ENCODE measurements at places on chromosomes 2 and 18.

DNA sequence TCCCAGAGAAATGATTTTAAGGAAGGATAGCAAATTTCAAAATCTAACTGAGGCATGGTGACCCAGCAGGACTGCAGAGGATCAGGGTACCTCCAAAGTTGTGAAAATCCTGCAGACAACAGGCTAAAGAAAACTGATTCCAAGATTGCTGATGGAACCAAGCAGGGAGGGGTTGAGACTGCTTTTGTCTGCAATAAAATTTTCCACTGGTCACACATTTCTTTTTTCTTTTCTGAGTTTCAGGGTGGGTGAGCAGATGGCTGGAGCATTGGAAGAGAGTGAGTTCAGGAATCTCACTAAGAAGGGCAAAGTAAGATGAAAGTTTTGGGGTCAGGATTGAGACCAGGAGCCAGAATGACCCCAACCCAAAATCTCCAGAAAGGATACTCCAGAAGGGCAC is 321.0 kb downstream of the TNS1 start:
- DNase-seq: no peak

- no peak for DNase-seq
These were observed 22.8 kb downstream of the ICA1L start for GRCh38 chr2:202848813-202849212.

DNA sequence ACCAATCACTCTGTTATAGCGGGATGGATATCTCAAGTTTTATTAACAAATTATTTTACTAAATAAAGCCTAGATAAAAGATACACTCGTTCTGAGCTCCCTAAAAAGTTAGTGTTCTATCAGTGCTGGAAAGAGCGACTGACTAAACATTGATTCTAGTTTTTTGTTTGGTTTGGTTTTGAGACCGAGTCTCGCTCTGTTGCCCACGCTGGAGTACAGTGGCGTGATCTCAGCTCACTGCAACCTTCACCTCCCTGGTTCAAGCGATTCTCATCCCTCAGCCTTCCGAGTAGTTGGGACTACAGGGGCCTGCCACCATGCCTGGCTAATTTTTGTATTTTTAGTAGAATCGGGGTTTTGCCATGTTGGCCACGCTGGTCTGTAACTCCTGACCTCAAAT is 73.8 kb upstream of the CDCA7 start:
- DNase-seq: no peak

DNA sequence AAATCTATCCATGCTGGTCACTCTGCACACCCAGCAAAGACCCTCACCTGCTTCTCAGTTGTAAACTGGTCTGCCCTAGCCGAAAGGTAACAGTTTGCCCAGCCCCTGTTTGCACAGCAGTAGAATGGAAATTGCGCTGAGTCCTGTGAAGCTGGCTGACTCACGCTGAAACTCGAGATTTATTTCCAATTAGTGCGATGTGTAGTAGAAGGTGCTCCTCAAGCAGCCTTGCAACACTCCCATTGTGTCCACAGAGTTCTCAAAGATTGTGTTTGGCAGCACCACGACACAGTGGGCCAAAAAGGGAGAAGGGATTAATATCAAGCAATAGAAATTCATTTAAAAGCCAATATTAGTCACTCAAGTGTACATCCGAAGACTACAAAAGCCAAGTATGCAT is 21.7 kb upstream of the APCDD1 start:
- DNase-seq: no peak

- DNase-seq: no peak
These were observed 381.8 kb upstream of the NRXN1 start for GRCh38 chr2:51413726-51414125.

DNA sequence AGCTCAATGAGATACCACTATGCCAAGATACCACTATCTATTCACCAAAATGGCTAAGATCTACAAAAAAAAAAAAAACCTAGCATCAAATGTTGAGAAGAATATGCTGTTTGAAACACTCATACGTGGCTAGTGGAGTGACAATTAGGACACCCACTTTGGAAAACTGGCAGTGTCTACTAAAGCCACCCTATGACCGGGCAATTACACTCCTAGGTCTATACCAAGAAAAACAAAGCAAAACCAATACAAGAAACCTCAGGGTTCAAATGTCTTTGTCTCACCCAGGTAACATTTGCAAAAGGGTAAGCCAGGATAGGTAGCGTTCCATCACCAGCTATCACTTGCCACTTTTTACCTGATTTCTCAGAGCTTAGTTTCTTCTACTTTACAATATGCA is 123.6 kb upstream of the CAB39 start:
- DNase-seq: no peak

GRCh38 chr2:166651991-166652390 is 157.9 kb upstream of the SCN7A start:
- DNase-seq: no peak

DNA sequence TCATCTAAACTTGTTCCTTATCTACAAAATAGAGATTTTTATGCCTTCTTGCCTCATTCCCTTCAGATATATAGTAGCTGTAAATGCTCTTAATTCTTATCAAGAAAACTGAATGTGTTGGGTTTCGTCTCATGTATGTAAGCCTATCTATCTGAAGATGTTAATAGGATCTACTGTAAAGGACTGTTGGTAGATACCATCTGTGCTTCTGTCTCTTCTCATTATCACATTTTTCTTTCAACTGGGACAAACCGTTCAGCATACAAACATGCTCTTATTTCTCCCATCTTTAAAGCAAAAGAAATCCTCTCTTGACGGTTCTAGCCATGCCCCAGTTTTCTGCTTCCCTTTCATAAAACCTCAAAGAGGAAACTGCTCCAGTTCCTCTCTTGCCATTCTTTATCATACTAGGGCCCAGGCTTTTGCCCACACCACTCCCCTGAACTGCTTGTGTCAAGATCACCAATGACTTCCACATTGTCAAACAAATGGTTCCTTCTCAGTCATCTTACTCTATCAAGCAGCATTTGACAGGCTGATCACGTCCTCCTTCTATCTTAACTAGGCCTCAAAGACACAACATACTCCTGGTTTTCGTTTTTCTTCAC is 88.7 kb downstream of the ARHGEF33 start:
- no peak for DNase-seq

GRCh38 chr2:18976168-18976961 is 382.1 kb downstream of the OSR1 start:
- DNase-seq: peak; percentile 14

DNA sequence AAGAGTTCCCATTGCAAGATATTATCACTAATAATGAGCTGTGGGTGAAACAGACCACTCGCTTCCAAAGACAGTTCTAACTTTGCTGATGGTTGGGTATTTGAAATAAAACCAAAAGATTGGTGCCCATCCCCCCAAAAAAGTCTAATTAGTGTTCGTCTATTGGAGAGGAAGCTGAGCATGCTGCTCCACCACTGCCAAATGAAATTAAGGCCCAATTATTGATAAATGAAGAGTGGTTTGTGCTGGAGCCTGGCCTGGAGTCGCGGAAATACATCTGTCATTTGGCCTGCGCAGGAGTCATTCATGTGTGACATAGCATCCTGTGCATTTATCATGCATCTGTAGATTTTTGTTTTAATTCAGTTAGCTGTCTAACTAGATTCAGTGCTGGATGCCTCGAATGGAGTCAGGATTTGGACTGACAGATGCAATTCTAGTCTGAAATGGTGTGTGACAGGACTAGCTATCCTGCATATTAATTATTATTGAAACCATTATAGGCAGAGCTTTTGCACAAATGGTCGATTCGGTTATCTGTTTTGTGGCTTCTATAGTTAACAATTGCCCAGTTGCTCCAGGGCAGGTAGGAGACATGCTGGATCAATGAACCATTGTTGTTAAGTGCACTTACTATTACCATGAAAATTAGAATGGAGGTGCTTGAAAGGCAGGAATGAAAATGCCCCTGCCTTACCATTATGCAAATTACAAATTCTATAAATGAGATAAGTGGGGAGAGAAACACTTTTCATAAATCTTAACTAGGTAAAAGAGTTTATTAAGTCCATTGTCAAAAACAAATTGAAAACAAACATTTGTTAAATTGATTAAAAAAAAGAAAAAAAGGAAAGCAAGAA is 450.4 kb upstream of the TCF4 start:
- DNase-seq: peak; percentile 95

- DNase-seq: no peak
These were observed 204.2 kb downstream of the CBLN2 start for GRCh38 chr18:72339976-72340375.

DNA sequence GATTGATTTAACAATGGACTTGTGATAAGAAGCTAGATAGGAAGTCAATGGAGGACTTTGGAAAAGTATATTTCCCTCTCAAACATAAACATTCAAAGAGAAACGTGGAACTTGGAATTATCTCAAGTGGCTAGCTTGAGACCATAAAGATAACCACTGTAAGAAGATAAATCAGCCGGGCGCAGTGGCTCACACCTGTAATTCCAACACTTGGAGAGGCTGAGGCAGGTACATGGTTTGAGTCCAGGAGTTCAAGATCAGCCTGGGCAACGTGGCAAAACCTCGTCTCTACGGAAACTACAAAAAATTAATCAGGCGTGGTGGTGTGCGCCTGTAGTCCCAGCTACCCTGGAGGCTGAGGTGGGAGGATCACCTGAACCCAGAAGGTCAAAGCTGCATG is 405.9 kb upstream of the ACVR2A start:
- DNase-seq: no peak

- DNase-seq: no peak
These were observed 51.8 kb downstream of the EPB41L5 start for GRCh38 chr2:120064664-120065063.

DNA sequence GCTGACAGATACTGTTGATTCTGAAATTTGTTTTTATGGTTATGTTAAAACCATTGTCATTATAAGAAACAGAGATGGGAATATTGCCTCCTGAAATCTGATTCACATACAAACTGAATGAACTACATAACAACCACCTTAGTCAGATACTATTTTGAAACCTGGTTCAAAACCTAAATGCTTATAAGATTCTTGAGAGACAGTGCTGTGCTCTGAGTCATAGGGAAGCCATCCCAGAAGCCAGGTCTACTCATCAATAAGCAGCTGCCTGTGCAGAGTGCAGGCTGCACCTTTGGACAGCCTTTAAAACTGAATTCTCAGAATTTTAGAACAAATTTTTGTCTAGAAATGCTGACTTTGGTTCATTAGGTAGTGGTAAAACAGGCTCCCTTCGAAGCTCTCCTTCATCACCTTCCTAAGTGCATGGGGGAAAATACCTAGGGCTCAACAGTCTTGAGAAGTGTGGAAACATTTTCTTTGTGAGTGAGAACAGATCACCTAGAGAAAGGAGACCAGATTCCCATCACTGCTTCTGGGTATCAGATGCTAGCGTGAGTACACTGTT is at the start of gene SERPINB7:
SERPINB7 (plus strand) TSS at position 253 of the 565 bp plus-strand sequence. CDS start 6,955 bp downstream, outside the sequence.
- DNase-seq: no peak

- DNase-seq: no peak
These were observed 29.3 kb downstream of the SERPINE2 start for GRCh38 chr2:224009605-224010315.

DNA sequence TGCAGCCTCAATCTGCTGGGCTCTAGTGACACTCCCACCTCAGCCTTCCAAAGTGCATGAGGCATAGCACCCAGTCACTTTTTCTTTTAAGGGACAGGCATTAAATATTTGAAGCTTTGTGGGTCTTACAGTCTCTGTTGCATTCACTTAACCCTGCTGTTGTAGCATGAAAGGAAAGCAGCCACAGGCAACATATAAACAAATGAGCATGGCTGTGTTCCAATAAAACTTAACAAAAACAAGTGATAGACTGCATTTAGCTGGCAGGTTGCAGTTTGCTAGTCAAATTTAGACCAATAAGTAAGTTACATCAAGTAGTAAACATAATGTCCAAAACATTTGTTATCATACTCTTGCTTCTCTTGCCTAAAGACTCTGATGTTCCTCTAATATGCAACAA is 297.3 kb upstream of the MMADHC start:
- no peak for DNase-seq

- no peak for DNase-seq
These were observed 10.7 kb downstream of the USP34 start for GRCh38 chr2:61460163-61460562.
